ENCODE measurements at places on chromosomes 3 and 15. TPM values are rescaled to one million over a fixed set of nuclear protein-coding genes. Genes with fewer than 3 reads are reported as not detected.

DNA sequence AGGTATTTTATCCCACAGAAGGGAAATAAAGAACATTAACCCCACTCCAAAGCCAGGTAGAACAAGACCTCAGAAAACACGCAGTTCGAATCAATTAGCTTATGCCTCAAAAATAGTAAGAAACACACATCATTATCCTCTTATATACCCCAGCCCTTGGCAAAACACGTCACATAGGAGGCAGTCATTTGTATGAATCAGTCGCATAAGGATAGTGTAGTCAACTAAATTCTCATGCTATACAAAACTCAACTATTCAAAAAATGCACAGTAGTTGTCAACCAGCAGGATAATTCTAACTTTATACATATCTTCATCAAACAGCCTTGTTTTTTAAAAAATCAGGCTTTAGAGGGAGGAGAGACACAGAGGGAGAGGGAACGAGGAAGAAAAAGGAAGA, 298.4 kb downstream of the FOXP1 start:
- no peak for DNase-seq

- no peak for DNase-seq
Observed at GRCh38 chr15:78841376-78841706, 30.1 kb upstream of the ADAMTS7 start.

GRCh38 chr3:194262176-194262924, 88.8 kb downstream of the CPN2 start:
- DNase-seq, result no peak

- DNase-seq, result no peak
Observed at GRCh38 chr15:71333136-71333700, 217.9 kb downstream of the THSD4 start.

GRCh38 chr3:2578560-2578959, 479.9 kb downstream of the CNTN4 start:
- no peak for DNase-seq

CA12 gene
- 0.32 TPM for total RNA-seq

EFL1 gene
- 30.2 TPM for total RNA-seq

Data from activated CD4-positive, alpha-beta T cell treated with anti-CD3 and anti-CD28 coated beads for 36 hours (primary cell).